ENCODE measurements at places on chromosomes 2 and 18.

- no peak for DNase-seq
Measured at GRCh38 chr18:76475450-76476194, 19.4 kb downstream of the ZNF516 start.

- DNase-seq, result no peak
Measured at GRCh38 chr2:38516526-38516925, 86.2 kb downstream of the HNRNPLL start.

DNA sequence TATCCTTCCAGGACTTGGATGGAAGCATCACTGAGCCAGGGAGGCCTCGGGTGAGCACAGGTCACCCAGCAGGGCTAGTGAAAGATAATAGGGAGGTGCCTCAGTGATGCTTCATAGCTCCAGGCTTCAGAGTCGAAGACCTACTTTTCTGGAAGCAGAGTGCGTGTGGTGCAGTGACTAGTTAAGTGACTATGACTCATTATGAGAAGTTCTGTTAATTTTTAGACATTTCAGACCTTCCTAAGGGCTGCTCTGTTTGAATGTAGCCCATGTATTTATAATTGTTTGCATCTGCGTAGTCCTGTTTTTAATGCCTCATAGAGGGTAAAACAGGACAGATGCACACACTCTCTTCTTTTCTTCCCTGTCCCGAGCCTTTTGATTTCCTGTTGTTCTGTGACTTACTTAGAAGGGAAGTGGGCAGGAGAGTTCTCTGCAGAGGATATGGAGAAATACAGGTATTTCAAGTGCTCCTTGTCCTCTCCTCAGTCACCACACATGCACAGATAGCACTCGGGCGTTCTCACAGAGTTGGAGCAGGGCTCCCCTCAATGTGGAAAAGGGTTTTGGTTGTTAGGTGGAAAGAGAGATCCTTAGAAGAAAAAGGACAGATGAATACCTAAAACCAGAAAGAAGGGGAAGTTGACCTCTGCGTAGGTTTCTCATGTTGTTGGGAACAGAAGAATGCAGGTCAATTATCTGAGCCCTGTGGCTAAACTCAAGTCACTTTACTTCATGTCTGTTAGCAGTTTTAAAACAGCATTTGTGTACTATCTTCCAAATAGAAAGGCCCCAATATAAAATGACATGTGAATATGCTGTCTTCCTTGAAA is 34.7 kb downstream of the RALB start:
- DNase-seq, result no peak

DNA sequence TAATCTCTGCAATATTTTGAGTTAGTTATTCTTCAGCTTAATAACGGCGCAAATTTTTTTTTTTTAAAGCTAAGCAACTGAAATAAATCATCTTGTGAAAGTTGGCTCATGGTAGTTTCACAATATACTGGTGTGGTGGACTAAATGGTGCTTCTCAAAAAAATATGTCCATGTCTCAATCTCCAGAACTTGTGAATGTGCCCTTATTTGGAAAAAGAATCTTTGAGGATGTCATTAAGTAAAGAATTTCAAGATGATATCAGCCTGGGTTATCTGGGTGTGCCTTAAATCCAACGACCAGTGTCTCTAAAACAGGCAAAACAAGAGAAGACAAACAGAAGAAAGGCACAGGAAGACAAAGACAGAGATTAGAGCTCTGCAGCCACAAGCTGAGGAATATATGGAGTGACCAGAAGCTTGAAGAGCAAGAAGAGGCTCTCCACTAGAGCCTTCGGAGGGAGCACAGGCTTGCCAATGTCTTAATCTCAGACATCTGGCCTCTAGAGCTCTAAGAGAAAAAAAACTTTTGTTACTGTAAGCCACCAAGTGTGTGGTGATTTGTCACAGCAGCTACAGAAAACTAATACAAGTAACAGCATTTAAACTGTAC is 71.4 kb downstream of the HNMT start:
- no peak for DNase-seq

DNA sequence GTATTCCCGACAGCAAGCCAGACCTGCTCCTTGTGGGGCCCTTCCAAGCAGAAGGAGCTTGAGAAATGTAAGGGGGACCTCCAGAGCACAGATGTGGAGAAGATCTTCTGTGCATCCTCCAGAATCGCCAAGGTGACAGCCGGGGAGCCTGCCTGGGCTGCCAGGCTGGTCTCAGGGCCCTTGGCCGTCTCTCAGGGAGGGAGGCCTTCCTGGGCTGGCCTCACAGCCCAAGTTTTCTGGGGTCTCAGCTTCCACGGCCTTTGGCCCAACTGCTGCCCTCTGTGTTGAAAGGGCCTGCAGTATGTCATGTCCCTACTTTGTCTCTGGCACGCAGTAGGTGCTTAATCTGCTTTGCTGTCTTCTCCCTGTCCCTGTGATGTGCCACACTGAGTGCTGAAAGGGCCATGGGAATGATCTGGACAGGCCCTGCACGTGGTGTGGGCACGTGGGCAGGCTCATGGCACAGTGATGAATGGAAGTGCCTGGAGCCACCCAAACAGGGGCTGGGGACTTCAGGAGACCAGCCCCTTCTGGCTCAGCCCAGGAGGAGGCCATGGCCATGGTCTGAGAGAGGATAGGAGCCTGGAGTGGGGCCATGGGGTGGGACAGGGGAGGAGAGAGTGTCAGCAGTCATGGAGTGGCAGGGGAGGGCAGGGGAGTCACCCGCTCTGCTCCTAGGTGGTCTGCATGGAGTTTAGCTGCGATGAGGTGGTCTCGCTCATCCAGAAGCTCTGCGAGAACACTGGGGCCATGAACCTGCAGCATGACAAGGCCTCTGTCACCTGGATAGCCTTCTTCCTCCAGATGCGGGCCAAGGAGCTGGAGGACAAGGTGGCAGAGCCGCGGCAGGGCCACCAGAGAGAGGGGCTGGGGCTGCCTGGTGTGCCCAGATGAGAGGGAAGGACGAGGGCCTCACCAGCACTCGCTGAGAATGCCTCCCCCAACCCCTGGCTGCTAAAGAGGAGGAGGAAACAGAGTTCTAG is 35.4 kb downstream of the HJURP start:
- no peak for DNase-seq

DNA sequence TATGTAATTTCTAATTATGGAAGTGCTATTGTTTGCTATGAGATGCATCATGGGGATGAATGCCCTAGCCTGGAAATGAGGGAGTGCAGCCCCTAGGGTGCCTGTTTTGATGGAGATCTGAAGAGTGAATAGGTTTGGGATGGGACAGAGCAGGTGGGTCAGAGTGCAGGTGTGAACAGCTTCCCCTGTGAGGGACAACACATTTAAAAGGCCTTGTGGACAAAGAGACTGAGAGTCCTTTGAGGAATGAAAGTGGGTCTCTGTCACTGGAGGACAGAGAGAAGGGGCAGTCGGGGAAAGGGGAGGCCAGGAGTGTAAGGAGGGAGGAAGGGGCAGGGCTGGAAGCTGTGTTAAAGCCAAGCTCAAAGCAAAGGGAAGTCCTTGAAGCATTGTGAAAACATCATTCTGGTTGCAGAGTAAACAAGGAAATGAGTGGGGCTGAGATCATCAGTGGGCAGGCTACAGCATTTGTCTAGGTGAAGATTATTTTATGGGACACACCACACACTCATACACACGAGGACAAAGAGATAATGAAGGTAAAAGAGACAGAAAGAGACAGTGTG is 877.6 kb downstream of the SLC4A3 start:
- no peak for DNase-seq

- DNase-seq, result no peak
Measured at GRCh38 chr2:75100011-75100800, 99.1 kb downstream of the TACR1 start.

DNA sequence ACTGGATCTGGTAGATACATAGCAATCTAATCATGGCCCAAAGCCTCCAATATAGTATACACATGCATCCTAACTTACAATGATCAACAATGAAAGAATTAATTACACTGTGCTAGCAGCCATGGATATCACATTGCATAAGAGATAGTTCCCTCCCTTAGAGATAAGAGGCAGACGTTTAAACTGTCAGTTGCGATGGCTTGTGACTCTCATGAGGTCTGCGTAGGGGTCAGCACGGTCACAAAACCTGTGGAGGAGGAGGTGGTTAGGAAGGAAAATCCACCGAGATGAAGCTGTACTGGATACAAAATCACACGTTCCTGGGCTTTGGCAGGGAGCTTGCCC is 800 bp upstream of the RALB start:
- no peak for DNase-seq
